ENCODE measurements at places on chromosomes 7 and 10. TPM values are rescaled to one million over a fixed set of nuclear protein-coding genes. Genes with fewer than 3 reads are reported as not detected.

CCDC126 gene
- 21.4 TPM for total RNA-seq

SYT15 gene
- 1.0 TPM for total RNA-seq

TNS3 gene
- 33.4 TPM for total RNA-seq

MYOZ1 gene
- total RNA-seq = 1,224 TPM

BBS9 gene
- 51.7 TPM for total RNA-seq

PSD gene
- total RNA-seq = 3.7 TPM

ABCB4 gene
- under 0.01 TPM for total RNA-seq

HOXA2 gene
- total RNA-seq = under 0.01 TPM

FAM20C gene
- total RNA-seq = 14.6 TPM

SAP25 gene
- not detected for total RNA-seq

TDRD1 gene
- 0.52 TPM for total RNA-seq

KEL gene
- total RNA-seq = 3.1 TPM

TRDMT1 gene
- 16.2 TPM for total RNA-seq

INHBA gene
- total RNA-seq = 4.7 TPM

FKBP6 gene
- under 0.01 TPM for total RNA-seq

MALRD1 gene
- 2.1 TPM for total RNA-seq

ALOX5 gene
- 3.1 TPM for total RNA-seq

TSPAN13 gene
- total RNA-seq = 39.1 TPM

TMEM196 gene
- 0.52 TPM for total RNA-seq

SLC26A5 gene
- total RNA-seq = not detected

SCIN gene
- 1.0 TPM for total RNA-seq

TMEM130 gene
- 0.52 TPM for total RNA-seq

SLIT1 gene
- under 0.01 TPM for total RNA-seq

AKR1D1 gene
- total RNA-seq = not detected

GBX1 gene
- total RNA-seq = not detected

CCL24 gene
- not detected for total RNA-seq

CUZD1 gene
- 0.52 TPM for total RNA-seq

PLAU gene
- 21.4 TPM for total RNA-seq

LRRC18 gene
- total RNA-seq = under 0.01 TPM

USP54 gene
- 20.4 TPM for total RNA-seq

NAT16 gene
- total RNA-seq = not detected

ACHE gene
- total RNA-seq = 36.0 TPM

ACTL6B gene
- total RNA-seq = not detected

NEBL gene
- 6.8 TPM for total RNA-seq

NXPH1 gene
- not detected for total RNA-seq

SEC24C gene
- 41.8 TPM for total RNA-seq

C7orf57 gene
- not detected for total RNA-seq

HOGA1 gene
- 1.6 TPM for total RNA-seq

ABCC2 gene
- 1.6 TPM for total RNA-seq

FGF8 gene
- 0.52 TPM for total RNA-seq

PAPSS2 gene
- 8.9 TPM for total RNA-seq

HOXA1 gene
- not detected for total RNA-seq

LAMB1 gene
- total RNA-seq = 195 TPM

CPN1 gene
- total RNA-seq = not detected

CHST15 gene
- total RNA-seq = 19.3 TPM

INPP5A gene
- total RNA-seq = 50.6 TPM

TCAF2 gene
- 2.1 TPM for total RNA-seq

TRIM8 gene
- total RNA-seq = 44.4 TPM

CLCN1 gene
- 4.7 TPM for total RNA-seq

POLR2J gene
- total RNA-seq = 19.8 TPM

C10orf53 gene
- not detected for total RNA-seq

CNTNAP2 gene
- 14.1 TPM for total RNA-seq
